Adrenal gland (tissue), 19 donors: ENCODE measurements at places on chromosomes 7 and 10. TPM values are rescaled to one million over a fixed set of nuclear protein-coding genes. Genes with fewer than 3 reads are reported as not detected.
A peak's percentile ranks its signal among the peaks of the same experiment; 100 is the strongest.

DNA sequence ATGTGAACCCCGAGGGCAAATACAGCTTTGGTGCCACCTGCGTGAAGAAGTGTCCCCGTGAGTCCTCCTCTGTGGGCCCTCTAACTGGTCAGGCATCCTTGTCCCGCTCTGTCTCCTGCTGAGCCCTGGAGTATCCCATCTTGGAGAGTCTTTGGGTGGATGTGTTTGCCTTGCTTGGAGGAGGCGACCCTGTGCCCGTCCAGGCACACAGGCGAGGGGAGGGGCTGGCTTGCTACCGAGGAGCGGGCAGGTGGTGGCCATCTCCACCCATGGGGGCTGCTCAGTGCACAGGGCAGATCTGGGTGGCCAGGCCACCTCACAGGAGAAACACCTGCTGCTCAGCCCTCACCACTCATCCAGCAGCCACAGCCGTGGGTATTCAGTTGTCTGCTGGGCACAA is 135.3 kb downstream of the EGFR start:
- H3K36me3 ChIP-seq, result no peaks in the 10 kb centered on the region
- no peak overlapping the region for H3K4me3 ChIP-seq
- H3K4me1 ChIP-seq, result no peaks in the 10 kb centered on the region
- no peak for DNase-seq
- H3K27me3 ChIP-seq, result no peaks in the 10 kb centered on the region
- no peak overlapping the region for H3K27ac ChIP-seq

DNA sequence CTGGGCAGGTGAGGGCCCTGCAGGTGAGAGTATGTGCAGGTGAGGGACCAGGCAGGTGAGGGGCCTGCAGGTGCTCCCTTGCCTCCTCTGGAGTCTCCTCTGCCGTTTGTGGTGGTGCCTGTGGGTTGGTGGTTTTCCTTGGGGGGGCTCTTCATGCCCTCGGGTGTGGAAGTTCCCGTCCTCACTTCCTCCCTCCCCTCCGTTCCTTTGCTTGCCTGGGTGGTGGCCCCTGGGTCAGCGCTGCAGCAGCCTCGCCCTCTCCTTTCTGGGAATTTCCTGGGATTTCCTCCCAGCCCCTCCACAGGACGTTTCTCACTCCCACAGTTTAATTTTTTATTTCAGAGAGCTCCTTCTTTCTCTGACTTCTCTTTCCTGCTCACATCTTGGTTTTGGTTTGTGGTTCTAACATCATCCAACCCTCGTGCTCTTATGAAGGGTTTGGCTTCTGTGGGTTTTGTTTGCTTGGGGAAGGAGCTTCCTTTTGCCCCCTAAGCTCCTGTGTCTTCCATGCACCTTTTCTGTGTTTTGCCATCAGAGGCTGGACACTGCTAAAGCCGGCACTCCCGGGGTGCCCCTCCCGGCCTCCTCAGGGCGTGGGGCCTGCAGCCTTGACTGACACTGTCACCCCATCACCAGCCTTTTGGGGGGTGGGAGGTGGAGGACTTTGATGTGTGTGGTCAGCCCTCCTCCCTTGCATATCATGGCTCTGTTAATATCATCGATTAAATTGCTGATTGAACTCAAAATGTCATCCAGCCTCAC is 29.2 kb upstream of the ADGRA1 start:
- H3K27ac ChIP-seq, result no peak overlapping the region
- no peak for DNase-seq
- H3K4me1 ChIP-seq, result no peaks in the 10 kb centered on the region
- H3K27me3 ChIP-seq, result peaks cover 4% of the 10 kb centered on the region
- H3K4me3 ChIP-seq, result no peak overlapping the region

GRCh38 chr10:113681533-113682470 is 2.1 kb downstream of the CASP7 start:
- no peak overlapping the region for H3K27ac ChIP-seq
- peaks cover 13% of the 10 kb centered on the region for H3K4me1 ChIP-seq
- H3K36me3 ChIP-seq, result no peaks in the 10 kb centered on the region
- no peaks in the 10 kb centered on the region for H3K27me3 ChIP-seq

DNA sequence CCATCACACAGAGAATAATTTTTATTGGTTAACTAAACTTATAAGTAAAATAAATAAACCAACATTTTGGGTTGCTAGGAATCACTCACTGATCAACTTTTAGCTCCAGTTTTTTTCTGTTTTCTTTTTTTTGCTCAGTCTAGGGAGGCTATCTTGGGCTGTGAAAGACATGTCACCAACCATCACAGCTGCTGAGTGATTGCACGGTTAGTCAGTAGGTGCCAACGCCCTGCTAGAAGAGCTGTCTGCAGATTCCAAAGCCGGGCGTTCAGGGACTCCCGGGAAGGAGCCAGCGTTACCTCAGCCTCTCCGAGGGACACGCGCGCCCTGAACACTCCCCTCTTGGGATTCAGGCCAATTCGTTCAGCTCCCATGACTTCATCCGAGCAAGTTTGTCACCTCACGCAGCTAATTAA is 604 bp upstream of the STAM start:
- peaks cover 43% of the 10 kb centered on the region for H3K4me1 ChIP-seq
- H3K27me3 ChIP-seq, result no peaks in the 10 kb centered on the region
- H3K27ac ChIP-seq, result peak overlapping the region; percentile 97
- DNase-seq, result peak; percentile 86
- no peaks in the 10 kb centered on the region for H3K36me3 ChIP-seq

GRCh38 chr7:94509264-94509886 is at the start of gene CASD1:
Gene CASD1 (plus strand): TSS chr7:94509809. CDS start chr7:94510085, 276 bp downstream.
- peak; percentile 72 for DNase-seq
- H3K4me1 ChIP-seq, result peaks cover 23% of the 10 kb centered on the region

FAM180A gene
- total RNA-seq, result 2.7 TPM

NEUROG3 gene
- not detected for total RNA-seq
